Spinal cord (tissue), 10 donors: ENCODE measurements at places on chromosomes 4 and X.

GRCh38 chr4:101835121-101835904 is 44.8 kb downstream of the BANK1 start:
- DNase-seq = peak; percentile 33

GRCh38 chrX:75156531-75156945 is 455 bp upstream of the ABCB7 start:
- peak; percentile 76 for DNase-seq

- peak; percentile 79 for DNase-seq
Measured at GRCh38 chrX:136767104-136767941, 13.4 kb downstream of the ARHGEF6 start.

- DNase-seq = peak; percentile 84
Measured at GRCh38 chrX:63250253-63250868, 100.8 kb downstream of the SPIN4 start.

DNA sequence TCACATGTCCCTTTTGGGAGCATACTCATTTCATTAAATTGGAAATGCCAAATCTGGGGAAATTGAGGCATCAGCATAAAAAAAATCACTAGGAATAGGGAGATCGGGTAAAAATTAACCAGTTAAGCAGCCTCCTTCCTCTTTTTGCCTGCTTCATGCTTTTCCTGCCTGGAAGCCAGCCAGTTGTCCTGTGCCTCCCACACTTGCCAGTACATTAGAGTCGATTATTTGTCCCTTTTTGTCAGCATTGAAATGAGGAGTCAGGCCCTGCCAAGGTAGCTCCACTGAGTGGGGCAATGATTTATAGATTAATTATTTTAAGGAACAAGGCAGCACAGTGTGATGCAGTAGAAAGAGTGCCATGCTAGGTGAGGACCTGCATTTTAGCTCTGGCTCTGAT is 55.3 kb downstream of the SH2D1A start:
- no peak for DNase-seq

GRCh38 chrX:153968255-153968654 is 3.4 kb downstream of the HCFC1 start:
- DNase-seq = no peak

DNA sequence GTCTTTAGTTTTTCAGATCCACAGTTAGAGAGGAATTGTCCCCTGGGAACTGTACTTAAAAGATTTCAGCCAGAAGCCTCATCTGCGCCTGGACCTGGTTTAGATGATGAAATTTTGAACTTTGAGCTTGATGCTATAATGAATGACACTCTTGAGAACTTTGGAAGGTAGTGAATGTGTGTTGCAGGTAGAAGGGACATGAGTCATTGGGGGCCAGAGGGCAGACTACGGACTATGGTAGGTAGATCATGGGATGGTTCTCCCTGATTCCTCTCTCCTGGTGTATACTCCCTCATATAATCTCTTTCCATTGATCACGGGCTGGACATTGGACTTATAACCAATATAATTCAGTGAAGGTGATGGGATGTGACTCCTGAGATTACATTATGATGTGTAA is 38.9 kb upstream of the GLRA3 start:
- no peak for DNase-seq
